ENCODE measurements at places on chromosomes 7 and 10.

DNA sequence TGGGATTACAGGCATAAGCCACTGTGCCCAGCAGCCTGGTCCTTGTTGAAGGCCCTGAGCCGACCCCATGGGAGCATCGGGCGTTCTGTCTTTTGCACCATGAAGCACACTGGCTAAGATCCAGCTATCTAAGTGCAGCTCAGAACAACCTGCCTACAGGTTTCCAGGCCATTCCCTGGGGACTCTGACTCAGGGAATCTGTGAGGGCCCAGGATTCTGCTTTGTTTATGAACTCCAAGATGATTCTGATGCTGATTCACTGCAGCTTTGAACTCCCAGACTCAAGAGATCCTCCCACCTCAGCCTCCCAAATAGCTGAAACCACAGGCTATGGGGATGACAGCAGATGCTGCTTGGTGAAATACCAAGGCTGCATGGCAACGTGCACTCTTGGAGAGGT, 30.2 kb downstream of the NPTX2 start:
- no peak for DNase-seq

DNA sequence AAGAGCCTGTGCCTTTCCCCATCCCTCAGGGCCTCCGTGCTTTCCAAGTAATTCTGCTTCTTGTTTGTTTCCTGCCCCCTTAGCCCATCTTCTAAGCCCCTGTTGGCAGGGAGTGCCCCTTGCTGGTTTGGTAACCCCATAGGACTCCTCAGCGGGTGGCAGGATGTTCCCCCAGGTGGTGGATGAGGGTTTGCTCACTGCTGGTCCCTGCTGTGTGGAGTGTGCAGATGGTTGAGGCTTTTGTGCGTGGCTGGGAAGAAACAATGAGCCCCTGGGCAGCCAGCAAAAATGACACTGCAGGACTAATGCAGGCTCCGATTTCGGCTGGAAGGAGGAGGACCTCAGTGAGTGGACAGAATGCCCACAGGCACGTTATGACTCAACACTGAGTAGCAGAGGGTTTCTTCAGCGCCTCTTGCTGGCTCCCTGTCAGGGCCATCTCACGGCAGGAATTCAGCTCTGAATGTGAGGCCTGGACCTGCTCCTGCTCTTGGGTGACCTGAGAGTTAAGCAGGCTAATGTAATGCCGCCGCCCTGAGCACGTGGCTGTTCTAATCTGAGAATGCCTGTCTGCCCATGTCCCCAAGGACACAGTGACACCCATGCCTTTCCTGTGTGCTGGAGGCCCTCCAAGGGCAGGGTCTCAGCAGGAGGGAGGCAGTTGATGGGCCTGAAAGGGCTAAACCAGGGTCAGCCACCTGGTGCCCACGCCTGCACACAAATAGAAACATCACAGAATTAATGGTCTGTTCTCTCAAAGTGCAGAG, 16.6 kb downstream of the BAG3 start:
- DNase-seq, result no peak

DNA sequence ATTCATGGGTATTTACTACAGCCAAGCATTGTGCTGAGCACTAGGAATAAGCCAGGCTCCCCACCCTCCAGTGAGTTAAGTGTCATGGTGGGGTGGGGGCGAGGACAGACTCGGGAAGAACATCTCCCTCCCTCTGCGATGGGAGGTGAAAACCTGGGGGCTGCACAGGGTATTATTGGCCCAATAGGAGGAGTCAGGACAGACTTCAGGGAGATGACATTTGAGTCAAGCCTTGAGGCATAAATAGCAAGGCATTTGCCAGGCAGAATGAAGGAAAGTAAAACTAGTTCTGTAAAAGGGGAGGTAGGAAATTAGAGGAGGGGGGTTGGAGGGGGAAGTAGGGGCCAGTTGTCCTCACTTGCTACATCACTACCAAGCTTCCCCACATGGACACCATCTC, 18.9 kb downstream of the NKX2-3 start:
- no peak for DNase-seq

- DNase-seq, result no peak
Measured at GRCh38 chr7:70542750-70543376, 589.1 kb upstream of the GALNT17 start.

DNA sequence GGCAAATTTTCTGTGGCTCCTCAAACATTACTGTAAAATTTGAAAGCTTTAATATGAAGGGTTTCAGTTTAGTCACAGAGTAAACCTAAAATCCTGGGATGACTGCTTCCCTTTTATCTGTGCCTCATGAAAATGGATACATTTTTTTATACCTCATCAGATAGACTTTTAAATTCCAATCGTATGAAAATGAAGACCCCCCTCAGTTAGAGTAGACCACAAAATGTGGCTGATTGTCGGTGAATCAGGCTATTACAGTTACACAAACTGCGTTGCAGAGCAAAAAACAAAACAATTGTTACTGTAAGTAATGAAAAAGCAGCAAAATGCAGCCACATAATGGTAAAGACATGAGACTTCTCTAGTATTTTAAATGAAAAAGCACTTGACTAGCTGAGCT, 296.2 kb downstream of the CNTNAP2 start:
- no peak for DNase-seq

- DNase-seq, result no peak
Measured at GRCh38 chr10:133187906-133188681, 28.1 kb downstream of the KNDC1 start.

DNA sequence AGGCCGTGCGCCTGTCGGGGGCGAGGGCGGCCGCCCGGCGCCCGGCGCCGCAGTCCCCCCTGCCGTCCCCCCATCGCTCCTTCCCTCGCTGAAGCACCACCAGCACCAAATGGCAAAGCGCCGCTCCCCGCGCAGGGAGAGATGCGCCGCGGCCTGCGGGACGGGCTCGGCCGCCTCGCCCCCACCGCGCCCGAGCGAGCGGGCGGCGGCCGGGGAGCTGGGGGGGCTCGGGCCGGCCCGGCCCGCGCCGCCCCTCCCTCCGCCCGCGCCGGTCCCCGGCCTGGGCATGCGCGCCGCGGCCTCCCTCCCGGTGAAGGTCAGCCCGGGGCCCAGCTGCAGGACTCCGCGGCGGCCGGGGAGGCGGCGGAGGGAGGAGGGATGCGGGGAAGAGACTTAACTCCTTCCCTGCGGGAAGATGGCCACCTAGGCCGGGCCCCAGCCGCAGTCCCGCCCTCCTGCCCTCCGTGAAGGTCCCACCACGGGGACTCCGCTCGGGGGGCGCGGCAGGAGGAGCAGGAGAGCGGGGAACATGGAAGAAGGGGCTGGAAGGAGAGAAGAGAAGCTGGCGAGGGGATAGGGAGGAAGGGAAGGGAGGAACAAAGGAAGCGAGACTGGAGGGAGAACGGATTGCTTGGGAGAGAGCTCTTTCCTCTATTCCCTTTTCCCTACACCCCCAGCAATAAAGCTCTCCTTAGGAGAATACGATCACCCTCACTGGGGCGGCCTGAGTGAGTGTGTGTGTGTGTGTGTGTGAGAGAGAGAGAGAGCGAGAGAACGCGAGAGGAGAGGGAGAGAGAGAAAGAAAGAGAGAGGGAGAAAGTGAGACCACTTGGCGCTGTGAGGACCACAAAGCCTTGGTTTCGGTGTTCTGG, 3.4 kb upstream of the SMARCD3 start:
- DNase-seq, result no peak

DNA sequence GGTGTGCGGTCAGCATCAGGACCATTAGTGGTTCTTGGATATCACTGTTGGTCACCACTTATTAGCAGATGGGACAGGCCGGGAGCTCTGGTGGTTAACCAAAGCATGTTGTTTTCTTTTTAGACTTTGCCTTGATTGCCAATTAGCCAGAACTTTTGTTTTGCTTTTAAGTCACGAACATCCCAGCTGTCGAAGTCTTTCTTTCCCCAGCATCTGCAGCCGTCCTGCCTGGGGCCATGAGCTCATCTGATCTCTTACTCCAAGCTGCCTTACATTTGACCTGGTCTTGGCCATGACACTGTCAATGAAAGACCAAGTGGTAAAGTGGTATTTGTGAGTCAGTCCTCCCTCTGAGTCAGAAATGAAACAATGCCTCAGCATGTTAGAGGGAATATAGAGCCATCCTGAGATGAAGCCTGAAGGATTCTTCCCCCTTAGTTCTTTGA, 53.9 kb upstream of the CREB5 start:
- DNase-seq, result no peak

DNA sequence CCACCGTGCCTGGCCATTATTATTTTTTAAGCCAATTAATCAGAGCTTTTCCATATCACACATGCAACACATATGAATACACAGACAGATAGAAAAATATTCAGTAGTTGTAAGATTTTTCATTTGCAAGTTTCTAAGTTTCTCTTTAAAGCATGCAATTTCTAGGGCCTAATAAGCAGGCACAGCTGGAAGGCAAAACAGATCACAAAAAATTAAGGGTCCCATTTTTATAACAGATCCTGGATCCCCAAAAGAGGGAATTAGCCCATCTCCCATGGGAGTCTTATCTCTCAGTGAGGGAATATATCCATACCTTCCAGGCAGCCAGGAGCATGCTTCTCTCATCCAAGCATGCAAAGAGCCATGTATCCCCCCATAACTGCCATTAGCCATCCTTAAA, 31.2 kb upstream of the ZNF365 start:
- no peak for DNase-seq

DNA sequence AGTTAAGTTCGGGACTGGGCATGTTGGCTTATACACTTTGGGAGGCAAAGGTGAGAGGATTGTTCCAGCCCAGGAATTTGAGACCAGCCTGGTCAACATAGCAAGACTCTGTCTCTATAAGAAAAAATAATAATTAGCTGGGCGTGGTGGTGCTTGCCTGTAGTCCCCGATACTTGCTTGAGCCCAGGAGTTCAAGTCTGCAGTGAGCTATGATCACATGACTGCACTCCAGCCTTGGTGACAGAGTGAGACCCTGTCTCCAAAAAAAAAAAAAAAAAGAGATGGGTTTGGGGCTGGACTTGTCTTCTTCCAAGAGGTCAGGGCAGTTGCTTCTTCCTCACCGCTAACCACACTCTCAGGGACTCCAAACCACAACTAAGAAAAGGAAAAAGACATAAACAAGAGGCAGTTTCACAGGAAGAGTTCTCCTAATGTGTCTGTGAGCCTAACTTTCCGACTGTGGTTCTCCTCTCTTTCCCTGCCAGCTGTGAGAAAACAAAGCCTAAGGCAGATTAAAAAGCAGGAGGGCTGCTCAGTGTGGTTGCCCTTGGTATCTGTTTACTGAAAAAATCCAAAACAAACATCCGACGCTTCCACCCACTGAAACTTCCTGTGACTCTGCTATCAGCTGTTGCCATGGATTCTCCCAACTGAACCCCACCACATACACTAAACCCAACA, 2.4 kb upstream of the SERPINE1 start:
- no peak for DNase-seq

DNA sequence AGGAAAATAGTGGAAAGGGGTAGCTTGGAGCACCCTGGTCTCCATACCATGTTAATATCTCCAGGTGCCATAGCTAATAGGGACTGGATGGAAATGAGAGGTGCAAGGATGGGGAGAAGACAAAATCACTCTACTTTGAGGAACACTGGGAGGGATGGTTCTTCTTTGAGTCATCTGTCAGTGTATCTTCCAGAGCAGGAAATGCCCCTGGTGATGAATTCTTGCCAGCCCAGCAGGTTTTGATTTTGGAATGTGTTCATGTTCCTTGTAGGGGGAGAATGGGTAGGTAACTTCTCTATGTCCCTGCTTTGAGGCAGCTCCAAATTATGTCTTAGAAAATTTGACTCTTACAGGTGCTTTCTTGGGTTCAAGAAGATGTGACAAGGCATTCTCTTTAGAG, 177.0 kb upstream of the GLI3 start:
- DNase-seq, result no peak

DNA sequence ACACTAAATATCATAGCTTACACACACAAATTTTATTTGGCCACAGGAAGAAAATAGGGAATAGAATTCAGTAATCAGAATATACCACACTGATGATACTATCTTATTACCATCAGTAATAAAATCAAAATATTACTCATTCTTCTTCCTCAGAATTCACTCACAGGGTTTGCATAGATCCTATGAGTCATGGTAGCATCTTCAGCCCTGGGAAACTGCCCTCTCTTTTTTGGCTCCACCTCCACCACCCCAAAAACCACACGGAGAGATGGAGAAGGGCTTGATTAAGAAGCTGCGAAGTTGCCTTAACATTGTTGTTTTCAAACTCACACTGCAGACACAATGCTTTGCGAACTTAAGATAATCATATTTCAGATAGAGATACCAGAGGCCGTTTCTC, 154.1 kb upstream of the AHR start:
- DNase-seq, result no peak

GRCh38 chr10:89171996-89172395, 35.1 kb downstream of the CH25H start:
- DNase-seq, result no peak

DNA sequence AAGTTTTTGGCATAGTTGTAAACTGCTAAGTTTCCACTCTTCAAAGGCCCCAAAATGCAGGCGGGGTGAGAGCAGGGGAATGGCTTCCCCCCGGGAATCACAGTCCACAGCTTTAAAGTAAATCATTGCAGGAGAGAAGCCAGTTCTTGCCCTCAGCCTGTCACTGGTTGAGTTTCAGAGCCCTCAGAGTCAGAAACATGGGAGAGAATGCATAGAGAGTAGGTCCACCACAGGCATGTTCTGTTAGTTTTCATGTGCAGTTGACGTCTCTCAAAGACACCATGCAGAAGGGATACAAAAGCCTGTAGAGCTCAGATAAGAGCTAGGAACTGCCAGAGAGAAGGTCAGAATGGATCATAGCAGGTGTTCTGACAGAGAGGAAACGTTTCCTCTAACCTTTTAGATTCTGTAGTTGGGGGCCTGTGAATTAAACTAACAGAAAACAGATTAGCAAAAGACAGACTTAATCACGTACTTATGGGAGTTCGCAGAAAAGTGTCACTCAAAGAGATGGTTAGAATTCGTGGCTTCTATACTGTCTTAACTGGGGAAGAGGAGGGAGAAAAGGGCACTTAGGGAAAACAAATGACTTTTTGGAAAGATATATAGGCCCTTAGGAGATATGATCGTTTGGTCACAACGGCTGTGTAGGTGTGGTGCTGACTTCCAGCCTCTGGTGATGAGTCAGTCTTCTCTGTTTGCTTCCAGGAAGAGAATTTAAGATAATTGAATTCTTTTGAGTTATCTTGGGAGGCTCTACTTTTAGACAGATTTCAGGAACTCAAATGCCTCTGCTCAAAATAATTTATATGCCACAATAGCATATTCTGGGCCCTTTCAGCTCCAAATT, 48.0 kb upstream of the MSRB2 start:
- DNase-seq, result no peak

Data from activated CD4-positive, alpha-beta T cell treated with anti-CD3 and anti-CD28 coated beads, Interleukin-2, amount 50 U/mL, for 24 hours (primary cell).